Type B pancreatic cell (in vitro differentiated cells): ENCODE measurements at places on chromosomes 11 and 22. TPM values are rescaled to one million over a fixed set of nuclear protein-coding genes. Genes with fewer than 3 reads are reported as not detected.

The ABTB2 gene
- total RNA-seq: 9.0 and 13.5 TPM in 2 replicates

The RPL27A gene
- total RNA-seq: 877 and 979 TPM in 2 replicates

The LDLRAD3 gene
- 3.0 and 20.7 TPM in 2 replicates for total RNA-seq

The PARVA gene
- 32.3 and 49.4 TPM in 2 replicates for total RNA-seq

The ROM1 gene
- 1.4 and 1.8 TPM in 2 replicates for total RNA-seq

The MYEOV gene
- 4.1 and 4.3 TPM in 2 replicates for total RNA-seq

The SLC7A4 gene
- total RNA-seq: 3.3 and 6.7 TPM in 2 replicates

The SMC1B gene
- total RNA-seq: 0.07 TPM in 1 of 2 replicates, not detected in the other

The CCDC87 gene
- total RNA-seq: 0.94 and 1.1 TPM in 2 replicates

The LAYN gene
- 9.2 and 17.9 TPM in 2 replicates for total RNA-seq

The DEPDC7 gene
- total RNA-seq: 3.7 and 6.6 TPM in 2 replicates

The SLC17A6 gene
- 2.7 and 3.4 TPM in 2 replicates for total RNA-seq

The P2RY2 gene
- 12.1 and 25.3 TPM in 2 replicates for total RNA-seq

The SNAP29 gene
- 19.0 and 20.4 TPM in 2 replicates for total RNA-seq

The APBB1 gene
- 38.4 and 61.6 TPM in 2 replicates for total RNA-seq

The MYRF gene
- 29.6 and 62.1 TPM in 2 replicates for total RNA-seq

The PHETA2 gene
- 4.1 and 11.9 TPM in 2 replicates for total RNA-seq

The NRGN gene
- 3.6 and 17.3 TPM in 2 replicates for total RNA-seq

The EMID1 gene
- total RNA-seq: 4.2 and 11.4 TPM in 2 replicates

The EXPH5 gene
- 15.2 and 37.4 TPM in 2 replicates for total RNA-seq

The CALCA gene
- total RNA-seq: 0.86 and 1.2 TPM in 2 replicates

The OR8D1 gene
- not detected in 2 replicates for total RNA-seq

The CTSW gene
- total RNA-seq: not detected in 2 replicates

The HBE1 gene
- total RNA-seq: 1.3 TPM in 1 of 2 replicates, not detected in the other

The KCNE3 gene
- total RNA-seq: 7.3 and 12.5 TPM in 2 replicates

The BTG4 gene
- not detected in 2 replicates for total RNA-seq

The TREH gene
- 0.33 and 0.41 TPM in 2 replicates for total RNA-seq

The GSTT2B gene
- 0.50 TPM in 1 of 2 replicates, not detected in the other for total RNA-seq

The OR2AG2 gene
- 0.07 TPM in 1 of 2 replicates, not detected in the other for total RNA-seq

The KRTAP5-8 gene
- not detected in 2 replicates for total RNA-seq

The FOLR2 gene
- not detected in 2 replicates for total RNA-seq

The EPS8L2 gene
- total RNA-seq: 218 and 497 TPM in 2 replicates

The TRIM51 gene
- not detected in 2 replicates for total RNA-seq

The FAM180B gene
- 0.43 TPM in 1 of 2 replicates, not detected in the other for total RNA-seq

The SEC14L2 gene
- 7.9 and 9.6 TPM in 2 replicates for total RNA-seq

The SPDYC gene
- not detected in 2 replicates for total RNA-seq
